ENCODE measurements at places on chromosomes 16 and 17. TPM values are rescaled to one million over a fixed set of nuclear protein-coding genes. Genes with fewer than 3 reads are reported as not detected.

Gene ITGAX
- total RNA-seq: 0.82 TPM

Gene KRT35
- total RNA-seq: not detected

Gene TP53TG3D
- 0.97 TPM for total RNA-seq

Gene ARL5C
- total RNA-seq: not detected

Gene TPSG1
- total RNA-seq: not detected

Gene SSTR5
- 0.30 TPM for total RNA-seq

Gene ZFPM1
- total RNA-seq: 5.6 TPM

Gene MC1R
- 6.2 TPM for total RNA-seq

Gene MTHFSD
- 11.0 TPM for total RNA-seq

Gene STX1B
- total RNA-seq: 2.3 TPM

Gene CRHR1
- 0.07 TPM for total RNA-seq

Gene LPO
- total RNA-seq: 0.06 TPM

Gene DOC2A
- 1.9 TPM for total RNA-seq

Gene KRTAP3-3
- total RNA-seq: not detected

Gene KRT20
- 0.18 TPM for total RNA-seq

Gene KRTAP4-4
- not detected for total RNA-seq

Gene BAIAP3
- 1.1 TPM for total RNA-seq

Gene PSMD3
- total RNA-seq: 178 TPM

Gene ADAM11
- 2.2 TPM for total RNA-seq

Gene TLCD3B
- 0.20 TPM for total RNA-seq

Gene CNTNAP1
- total RNA-seq: 3.8 TPM

Gene SEZ6L2
- 23.1 TPM for total RNA-seq

Gene MPP2
- total RNA-seq: 1.3 TPM

Gene HOXB13
- 1.6 TPM for total RNA-seq

Gene EPX
- total RNA-seq: not detected

Gene XAF1
- 0.04 TPM for total RNA-seq

Gene ACAP1
- total RNA-seq: 2.6 TPM

Gene ZCCHC14
- 10.3 TPM for total RNA-seq

Gene NAGS
- 1.3 TPM for total RNA-seq

Gene ABCA8
- 0.61 TPM for total RNA-seq

Gene ATP2A1
- 1.4 TPM for total RNA-seq

Gene RHBDL3
- 4.1 TPM for total RNA-seq

Gene GINS2
- total RNA-seq: 27.4 TPM

Gene ALDH3A1
- 1,194 TPM for total RNA-seq

Gene CES3
- 3.0 TPM for total RNA-seq

Gene GAS2L2
- total RNA-seq: 0.13 TPM

Gene OTOA
- 0.09 TPM for total RNA-seq

Gene KRT27
- total RNA-seq: not detected

Gene HAS3
- 32.7 TPM for total RNA-seq

Gene CORO6
- 3.5 TPM for total RNA-seq
